Activated CD4-positive, alpha-beta T cell treated with anti-CD3 and anti-CD28 coated beads, Interleukin-2, amount 10 ng/mL, durations not matched to agents 24 days and 14 days (primary cell): ENCODE measurements at places on chromosomes 2 and 18. TPM values are rescaled to one million over a fixed set of nuclear protein-coding genes. Genes with fewer than 3 reads are reported as not detected.
A peak's percentile ranks its signal among the peaks of the same experiment; 100 is the strongest.

The M1AP gene
- not detected in 2 replicates for total RNA-seq

The CABYR gene
- 0.36 and 1.3 TPM in 2 replicates for total RNA-seq

The CHRNA1 gene
- not detected in 2 replicates for total RNA-seq

The CDK15 gene
- total RNA-seq: not detected in 2 replicates

The ADCY3 gene
- 103 and 108 TPM in 2 replicates for total RNA-seq

The FIGLA gene
- not detected in 2 replicates for total RNA-seq

GRCh38 chr2:147636238-147636882, 208.5 kb upstream of the ACVR2A start:
- peaks cover 14% of the 10 kb centered on the region for H3K4me1 ChIP-seq
- no peak overlapping the region for H3K4me3 ChIP-seq
- peak overlapping the region; percentile 88 for H3K27ac ChIP-seq

DNA sequence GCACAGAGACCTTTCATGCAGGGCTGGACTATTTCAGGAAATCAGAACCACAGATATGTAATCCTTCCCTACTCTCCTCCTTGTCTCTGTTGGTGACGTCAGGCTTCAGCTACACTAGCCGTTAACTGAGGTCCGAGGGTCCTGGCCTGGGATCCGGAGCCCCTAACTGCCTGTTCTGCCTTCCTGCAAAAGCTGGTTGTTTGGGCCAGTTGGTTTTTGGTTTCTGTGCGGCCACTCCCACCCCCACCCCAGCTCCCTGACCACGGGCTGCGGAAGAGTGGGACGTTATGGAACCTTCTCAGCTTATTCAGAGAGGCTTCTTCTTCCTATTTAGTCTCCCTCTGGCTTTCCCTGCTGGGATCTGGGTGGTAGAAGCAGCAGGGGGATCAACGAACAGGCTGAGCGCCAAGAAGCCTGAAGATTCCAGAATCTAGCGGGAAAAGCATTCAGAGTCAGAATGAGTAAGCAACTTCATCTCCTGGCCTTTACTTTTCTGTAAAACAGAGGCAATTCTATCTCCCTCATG, 49.3 kb upstream of the ROCK2 start:
- no peak overlapping the region for H3K4me3 ChIP-seq
- no peaks in the 10 kb centered on the region for H3K27me3 ChIP-seq
- H3K27ac ChIP-seq: no peak overlapping the region
- no peaks in the 10 kb centered on the region for H3K4me1 ChIP-seq

DNA sequence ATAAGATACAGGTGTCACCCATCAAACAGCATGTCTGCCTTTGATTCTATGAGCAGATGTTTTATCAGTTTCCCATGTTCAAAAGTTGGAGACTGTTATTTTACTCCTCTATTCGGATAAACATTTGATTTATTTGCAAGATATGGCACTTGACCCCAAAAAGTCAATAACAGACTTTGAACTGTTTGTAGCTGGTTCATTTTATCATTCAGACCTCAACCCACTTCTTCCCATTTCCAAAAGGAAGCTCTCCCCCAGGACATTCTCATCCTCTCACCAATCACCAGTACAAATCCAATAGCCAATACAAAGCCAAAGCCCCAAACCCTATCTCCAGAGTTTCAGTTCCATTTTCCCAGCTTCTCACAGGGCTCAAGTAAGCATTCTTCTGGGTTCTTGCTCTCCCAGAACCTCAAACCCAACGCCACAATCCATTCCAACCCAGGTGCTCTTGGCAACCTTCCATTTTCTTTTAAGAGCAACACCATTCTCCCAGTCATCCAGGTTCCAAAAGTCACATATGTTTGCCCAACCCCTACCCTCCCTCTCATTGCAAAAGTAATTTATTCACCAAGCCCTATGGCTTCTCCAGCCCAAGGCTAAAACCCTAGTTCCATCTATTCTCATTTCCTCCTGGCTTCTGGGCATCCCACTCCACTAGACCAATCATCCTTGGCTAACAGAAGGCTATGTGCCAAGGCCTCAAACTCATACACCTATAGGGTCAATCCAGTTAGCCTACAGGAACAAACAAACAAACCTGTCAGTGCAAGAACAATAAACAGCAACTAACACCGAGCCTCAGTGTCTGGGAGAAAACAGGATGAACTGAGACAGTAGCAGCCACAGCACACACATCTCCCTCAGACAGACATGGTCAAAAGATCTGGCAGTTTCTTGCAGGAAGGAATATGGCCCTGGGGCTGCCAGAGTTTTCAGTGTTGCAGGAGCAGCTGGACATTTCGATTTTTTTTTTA, 9.2 kb downstream of the ACVR1 start:
- H3K27ac ChIP-seq: peak overlapping the region; percentile 77
- no peaks in the 10 kb centered on the region for H3K27me3 ChIP-seq
- H3K4me3 ChIP-seq: no peak overlapping the region
- DNase-seq: no peak
- H3K36me3 ChIP-seq: peaks cover 43% of the 10 kb centered on the region

GRCh38 chr2:857081-857480, 93.6 kb upstream of the SNTG2 start:
- DNase-seq: no peak
- H3K36me3 ChIP-seq: no peaks in the 10 kb centered on the region
- H3K4me3 ChIP-seq: no peak overlapping the region
- H3K27me3 ChIP-seq: no peaks in the 10 kb centered on the region
- H3K4me1 ChIP-seq: peaks cover 13% of the 10 kb centered on the region
- no peak overlapping the region for H3K27ac ChIP-seq

- H3K27me3 ChIP-seq: peaks cover 4% of the 10 kb centered on the region
- no peaks in the 10 kb centered on the region for H3K36me3 ChIP-seq
- peak; percentile 31 for DNase-seq
Measured at GRCh38 chr2:101533561-101534148, 58.7 kb upstream of the RFX8 start.

DNA sequence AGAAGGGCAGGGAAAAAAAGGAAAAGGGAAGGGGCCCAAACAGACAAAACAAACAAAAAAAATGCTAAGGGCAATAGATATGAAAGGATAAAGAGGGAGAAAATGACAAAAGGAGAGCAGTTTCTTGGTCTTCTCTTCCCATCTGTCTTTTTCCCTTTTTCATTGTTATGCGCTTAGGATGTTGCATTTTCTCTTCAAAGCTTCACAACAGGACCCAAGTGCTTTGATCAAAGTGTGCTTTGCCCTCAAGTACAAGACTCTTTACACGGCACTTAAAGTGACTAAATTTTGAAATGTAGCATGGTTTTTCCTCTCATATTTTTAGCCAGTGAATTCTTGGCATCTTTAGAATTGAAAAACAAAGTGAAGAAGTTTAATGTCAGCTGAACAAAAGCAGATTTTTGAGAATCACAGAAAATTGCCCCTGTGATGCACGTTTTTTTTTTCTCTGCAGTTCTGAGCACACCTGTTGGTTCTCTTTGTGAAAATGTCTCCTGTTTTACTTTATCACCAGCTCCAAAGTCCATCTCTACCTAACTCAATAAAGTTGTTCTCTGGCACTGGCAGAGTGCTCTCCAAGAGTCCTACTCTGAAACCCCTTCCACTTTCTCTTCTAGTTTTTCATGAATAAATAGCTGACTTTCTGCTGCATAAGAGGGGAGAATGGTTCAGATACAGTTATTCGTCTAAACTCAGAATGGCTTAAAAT, 126.6 kb downstream of the KCNH7 start:
- H3K27ac ChIP-seq: no peak overlapping the region
- DNase-seq: no peak

GRCh38 chr2:178865146-178865936, 58.1 kb upstream of the TTN start:
- H3K27me3 ChIP-seq: no peaks in the 10 kb centered on the region
- no peak overlapping the region for H3K4me3 ChIP-seq
- H3K27ac ChIP-seq: no peak overlapping the region
- H3K4me1 ChIP-seq: peaks cover 6% of the 10 kb centered on the region
- H3K36me3 ChIP-seq: peaks cover 6% of the 10 kb centered on the region

- peaks cover 1% of the 10 kb centered on the region for H3K27me3 ChIP-seq
- no peaks in the 10 kb centered on the region for H3K36me3 ChIP-seq
- no peak overlapping the region for H3K27ac ChIP-seq
- H3K4me1 ChIP-seq: no peaks in the 10 kb centered on the region
Measured at GRCh38 chr2:78999406-78999805, 26.1 kb upstream of the REG3G start.

- DNase-seq: no peak
- H3K27me3 ChIP-seq: peaks cover 58% of the 10 kb centered on the region
- H3K4me1 ChIP-seq: peaks cover 6% of the 10 kb centered on the region
- H3K27ac ChIP-seq: no peak overlapping the region
Measured at GRCh38 chr2:20448977-20449306, 2.1 kb downstream of the RHOB start.

- no peak overlapping the region for H3K4me3 ChIP-seq
- peaks cover 15% of the 10 kb centered on the region for H3K4me1 ChIP-seq
- H3K27ac ChIP-seq: no peak overlapping the region
- no peaks in the 10 kb centered on the region for H3K27me3 ChIP-seq
- H3K36me3 ChIP-seq: peaks cover 3% of the 10 kb centered on the region
Measured at GRCh38 chr2:169066897-169067296, 2.5 kb upstream of the DHRS9 start.

DNA sequence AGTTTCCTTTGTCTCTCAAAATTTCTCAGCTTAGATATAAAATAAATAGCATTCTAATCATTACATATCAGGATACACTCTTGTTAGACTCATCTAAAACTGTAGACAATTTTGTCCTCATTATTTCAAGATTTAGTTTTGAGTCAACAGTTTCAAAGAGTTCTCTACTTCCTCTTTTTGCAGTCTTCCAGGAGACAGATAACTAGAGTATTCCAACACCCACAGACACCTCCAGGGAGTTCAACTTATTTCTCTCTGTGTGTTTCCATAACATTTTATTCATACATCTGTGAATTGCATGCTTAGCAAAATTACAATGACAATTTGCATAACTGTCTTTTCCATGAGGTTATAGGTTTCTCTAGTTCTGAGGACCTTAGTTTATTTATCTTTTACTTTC, 166.6 kb upstream of the HNMT start:
- H3K36me3 ChIP-seq: no peaks in the 10 kb centered on the region
- no peaks in the 10 kb centered on the region for H3K4me1 ChIP-seq
- H3K27me3 ChIP-seq: no peaks in the 10 kb centered on the region
- no peak overlapping the region for H3K4me3 ChIP-seq
- DNase-seq: no peak

DNA sequence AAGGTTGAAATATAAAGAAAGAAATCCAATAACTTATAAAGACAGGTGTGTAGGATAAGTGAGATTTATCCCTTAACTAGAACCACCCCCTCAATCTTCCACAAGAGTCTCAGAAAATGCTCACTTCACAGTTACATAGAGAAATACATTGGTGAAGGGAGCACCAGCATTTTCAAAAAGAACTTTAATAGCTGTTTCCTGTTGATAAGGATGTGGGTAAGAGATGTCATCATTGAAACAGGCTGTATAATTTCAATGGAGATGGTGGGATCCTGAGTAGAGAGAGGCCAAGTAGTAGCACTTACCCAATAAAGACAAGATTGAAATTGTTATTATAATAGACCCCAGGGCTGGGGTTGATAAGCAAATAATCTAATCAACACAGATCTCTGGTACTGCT, 162.2 kb upstream of the TACR1 start:
- no peak for DNase-seq
- H3K4me3 ChIP-seq: no peak overlapping the region
- no peaks in the 10 kb centered on the region for H3K27me3 ChIP-seq
- H3K27ac ChIP-seq: no peak overlapping the region
- no peaks in the 10 kb centered on the region for H3K4me1 ChIP-seq

DNA sequence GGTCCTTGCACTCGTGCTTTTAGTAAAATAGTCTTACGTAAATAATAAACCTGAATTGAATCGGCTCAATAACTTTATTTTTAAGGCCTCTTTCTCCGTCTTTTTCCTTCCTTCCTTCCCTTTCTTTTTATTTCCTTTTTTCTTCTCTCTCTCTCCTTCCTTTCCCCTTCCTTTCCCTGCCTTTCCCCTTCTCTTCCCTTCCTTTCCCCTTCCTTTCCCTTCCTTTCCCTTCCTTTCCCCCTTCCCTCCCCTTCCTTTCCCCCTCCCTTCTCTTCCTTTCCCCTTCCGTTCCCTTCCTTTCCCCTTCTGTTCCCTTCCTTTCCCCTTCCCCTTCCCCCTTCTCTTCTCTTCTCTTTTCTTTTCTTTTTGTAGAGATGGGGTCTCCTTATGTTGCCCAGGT, 121.0 kb downstream of the NCKAP5 start:
- DNase-seq: no peak
- no peaks in the 10 kb centered on the region for H3K36me3 ChIP-seq

DNA sequence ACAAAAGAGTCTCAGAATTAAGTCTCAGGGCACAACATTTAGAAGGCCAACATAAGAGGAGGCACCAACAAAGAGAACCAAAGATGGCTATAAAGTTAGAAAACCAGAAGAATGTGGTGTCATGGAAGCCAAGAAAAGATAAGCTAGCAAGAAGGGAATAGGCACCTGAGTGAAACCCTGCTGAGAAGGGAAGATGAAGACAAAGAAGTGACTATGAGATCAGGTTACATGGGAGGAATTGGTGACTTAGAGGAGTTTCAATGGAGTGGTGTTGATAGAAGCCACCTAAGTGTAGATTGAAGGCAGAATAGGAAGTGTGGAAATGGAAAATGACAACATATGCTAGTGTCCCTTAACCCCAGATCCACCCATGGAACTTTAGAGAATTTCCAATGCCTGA, 327.6 kb upstream of the KCNJ3 start:
- H3K27ac ChIP-seq: no peak overlapping the region
- H3K27me3 ChIP-seq: no peaks in the 10 kb centered on the region
- no peak overlapping the region for H3K4me3 ChIP-seq
- no peaks in the 10 kb centered on the region for H3K36me3 ChIP-seq
- no peaks in the 10 kb centered on the region for H3K4me1 ChIP-seq
- DNase-seq: no peak

DNA sequence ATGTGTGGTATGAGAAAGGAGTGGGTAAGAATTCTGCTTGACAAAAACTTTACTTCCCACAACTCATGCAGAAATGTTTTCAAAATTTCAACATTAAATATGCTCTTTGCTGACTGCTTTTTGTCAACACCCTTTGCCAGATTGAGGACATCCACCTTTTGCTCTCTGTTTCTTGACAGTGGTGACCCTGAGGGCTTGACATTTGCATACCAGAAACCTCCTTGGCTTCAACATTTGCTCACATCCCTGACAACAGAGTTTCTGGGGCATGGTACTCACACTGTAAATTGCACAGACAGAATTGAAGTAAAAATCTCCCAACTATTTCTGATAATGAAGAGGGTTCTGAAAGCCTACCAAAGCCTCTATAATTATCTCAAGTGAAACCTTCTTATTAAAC, 95.7 kb downstream of the RND3 start:
- no peak overlapping the region for H3K4me3 ChIP-seq
- H3K36me3 ChIP-seq: no peaks in the 10 kb centered on the region
- no peak overlapping the region for H3K27ac ChIP-seq
- no peaks in the 10 kb centered on the region for H3K27me3 ChIP-seq
- no peak for DNase-seq

- H3K27me3 ChIP-seq: no peaks in the 10 kb centered on the region
- no peak for DNase-seq
- H3K4me3 ChIP-seq: no peak overlapping the region
- no peak overlapping the region for H3K27ac ChIP-seq
- H3K4me1 ChIP-seq: no peaks in the 10 kb centered on the region
Measured at GRCh38 chr18:64893349-64893748, 744.5 kb upstream of the LINC00305 start.
